ENCODE measurements at places on chromosomes 3 and 15. TPM values are rescaled to one million over a fixed set of nuclear protein-coding genes. Genes with fewer than 3 reads are reported as not detected.

The COLQ gene
- 5.2 TPM for total RNA-seq

The POC1A gene
- 25.6 TPM for total RNA-seq

The BUB1B gene
- 73.8 TPM for total RNA-seq

The KBTBD12 gene
- not detected for total RNA-seq

The RASGRF1 gene
- not detected for total RNA-seq

The HDC gene
- 0.08 TPM for total RNA-seq

The DUOX1 gene
- not detected for total RNA-seq

The P2RY14 gene
- 1.2 TPM for total RNA-seq

The C3orf20 gene
- total RNA-seq, result not detected

The SUCNR1 gene
- not detected for total RNA-seq

The LCTL gene
- total RNA-seq, result not detected

The TNIK gene
- total RNA-seq, result 61.7 TPM

The MOBP gene
- total RNA-seq, result not detected

The GUCA1C gene
- not detected for total RNA-seq

The OXTR gene
- 0.73 TPM for total RNA-seq

The GOLGA8Q gene
- 2.4 TPM for total RNA-seq

The SPATA12 gene
- total RNA-seq, result not detected

The ATP2B2 gene
- not detected for total RNA-seq

The KBTBD13 gene
- not detected for total RNA-seq

The IQCF5 gene
- total RNA-seq, result not detected

The XCR1 gene
- not detected for total RNA-seq

The IGF2BP2 gene
- 0.40 TPM for total RNA-seq

The BCHE gene
- not detected for total RNA-seq

The TUSC7 gene
- total RNA-seq, result not detected

The STRC gene
- 0.45 TPM for total RNA-seq

The LRRC31 gene
- not detected for total RNA-seq

The MYEF2 gene
- 26.4 TPM for total RNA-seq

The CD200R1L gene
- total RNA-seq, result not detected

The CHRM5 gene
- not detected for total RNA-seq

The CCR4 gene
- total RNA-seq, result 118 TPM

The TTBK2 gene
- 18.6 TPM for total RNA-seq

The GCSAM gene
- total RNA-seq, result 19.6 TPM

The CD96 gene
- 338 TPM for total RNA-seq

The HHATL gene
- total RNA-seq, result 0.25 TPM

The IL17RD gene
- total RNA-seq, result 0.05 TPM

The NOX5 gene
- not detected for total RNA-seq

The UBE2E1 gene
- total RNA-seq, result 72.8 TPM

The AADACL2 gene
- not detected for total RNA-seq

All from activated CD4-positive, alpha-beta memory T cell treated with anti-CD3 and anti-CD28 coated beads, Interleukin-2, amount 10 ng/mL, durations not matched to agents 7 days and 5 days (primary cell).